Astrocyte of the cerebellum (primary cell): ENCODE measurements at places on chromosomes 13 and 19.

DNA sequence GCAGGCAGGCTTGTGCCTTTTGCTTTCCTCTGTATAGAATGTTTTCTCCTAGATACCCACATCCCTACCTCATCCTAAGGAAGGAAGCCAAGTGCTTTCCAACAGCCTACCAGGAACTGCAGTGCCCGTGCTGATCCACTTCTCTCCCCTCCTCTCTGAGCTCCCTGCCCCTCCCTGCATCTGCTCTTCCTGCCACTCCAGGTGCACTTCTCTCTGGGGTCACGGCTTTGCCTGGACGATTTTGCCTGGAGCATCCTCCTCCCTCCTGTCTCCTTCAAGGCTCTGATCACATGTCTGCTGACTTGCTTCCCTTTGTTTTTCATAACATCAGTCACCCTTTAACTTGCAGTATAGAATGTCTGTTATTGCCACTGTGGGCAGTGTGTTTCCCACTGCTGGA, 34.7 kb upstream of the IRS2 start:
- DNase-seq = no peak

GRCh38 chr13:80126389-80127068, 214.4 kb downstream of the SPRY2 start:
- no peak for DNase-seq

GRCh38 chr13:28438598-28439334, 56.2 kb downstream of the FLT1 start:
- DNase-seq = no peak

GRCh38 chr19:5447700-5448311, 7.4 kb upstream of the ZNRF4 start:
- no peak for DNase-seq

GRCh38 chr19:31985001-31985605, 360.3 kb upstream of the ZNF507 start:
- no peak for DNase-seq

GRCh38 chr19:29878973-29879654, 62.9 kb upstream of the URI1 start:
- DNase-seq = no peak

DNA sequence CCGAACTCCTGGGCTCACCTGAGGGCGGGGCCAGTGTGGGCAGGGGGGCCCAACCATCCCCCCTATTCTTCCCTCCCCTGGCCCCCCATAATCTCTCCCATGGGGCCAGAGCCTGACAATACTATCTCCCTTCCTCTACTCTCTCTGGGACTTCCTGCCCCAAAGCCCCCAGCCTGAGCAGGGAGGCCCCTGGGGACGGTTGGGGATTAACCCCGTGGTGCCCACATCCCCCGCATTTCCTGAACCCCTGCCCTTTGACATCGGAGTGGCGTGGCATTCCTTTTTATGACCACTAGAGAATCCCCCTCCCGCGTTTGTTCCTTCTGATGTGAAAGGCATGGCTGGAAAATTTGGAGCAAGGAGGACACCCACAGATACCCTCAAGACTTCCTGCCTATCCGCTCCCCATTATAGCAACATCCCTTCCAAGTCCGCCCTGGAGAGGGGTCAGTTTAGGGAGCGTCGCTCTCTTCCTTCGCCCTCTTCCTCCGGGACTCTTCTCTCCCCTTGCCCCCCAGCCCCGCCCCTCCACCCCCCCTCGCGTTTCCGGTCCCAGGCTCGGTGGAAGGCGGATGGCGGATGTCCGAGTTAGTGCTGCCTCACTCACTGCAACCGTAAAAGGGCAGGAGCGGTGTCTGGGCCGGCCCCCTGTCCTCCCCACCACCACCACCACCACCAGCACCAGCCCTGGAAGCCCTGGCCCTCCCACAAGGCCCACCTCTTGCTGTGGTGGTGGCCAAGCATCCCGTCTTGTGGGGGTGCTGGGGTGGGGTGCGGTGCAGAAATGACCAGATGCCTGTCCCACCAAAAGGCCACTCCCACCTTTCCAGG, 1.8 kb downstream of the VASP start:
- peak; percentile 50 for DNase-seq

DNA sequence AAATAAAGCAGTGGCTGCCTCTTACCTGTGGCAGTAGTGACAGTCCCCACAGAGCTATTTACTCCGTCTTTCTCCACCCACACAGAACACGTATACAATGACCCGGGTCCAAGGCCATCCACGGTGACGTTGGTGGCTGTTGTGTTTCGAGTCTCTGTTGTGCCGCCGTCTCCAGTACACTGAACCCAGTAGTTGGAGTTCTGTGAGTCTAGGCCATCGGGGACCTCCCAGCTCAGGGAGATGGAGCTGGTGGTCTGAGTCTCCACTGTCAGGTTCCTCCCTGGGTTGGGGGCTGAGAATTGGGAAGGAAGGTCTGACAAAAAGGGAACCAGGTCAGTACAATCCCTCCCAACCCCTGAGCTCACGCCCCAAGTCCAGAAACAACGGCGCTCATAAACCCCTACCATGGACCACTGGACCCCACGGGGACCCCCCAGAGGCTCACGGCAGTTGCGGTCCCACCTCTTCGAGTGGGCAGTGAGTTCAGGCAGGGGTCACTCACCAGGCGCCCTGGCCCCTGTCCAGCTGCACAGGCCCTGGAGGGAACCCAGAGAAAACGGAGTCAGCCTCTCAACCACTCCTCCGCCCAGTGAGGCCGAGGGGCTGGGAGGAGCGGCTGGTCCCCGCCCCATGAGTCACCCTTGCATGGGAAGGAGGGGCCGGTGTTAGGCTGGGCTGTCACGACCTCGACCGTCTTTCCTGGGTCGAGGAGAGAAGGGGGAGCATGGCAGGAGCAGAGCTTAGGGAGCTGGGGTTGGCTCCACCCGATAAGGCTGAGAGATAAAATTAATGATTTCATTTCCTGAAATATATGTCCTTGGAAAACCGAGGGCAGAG, 2.4 kb downstream of the PTPRH start:
- DNase-seq = peak; percentile 32
